ENCODE measurements at places on chromosomes 1 and 21.

DNA sequence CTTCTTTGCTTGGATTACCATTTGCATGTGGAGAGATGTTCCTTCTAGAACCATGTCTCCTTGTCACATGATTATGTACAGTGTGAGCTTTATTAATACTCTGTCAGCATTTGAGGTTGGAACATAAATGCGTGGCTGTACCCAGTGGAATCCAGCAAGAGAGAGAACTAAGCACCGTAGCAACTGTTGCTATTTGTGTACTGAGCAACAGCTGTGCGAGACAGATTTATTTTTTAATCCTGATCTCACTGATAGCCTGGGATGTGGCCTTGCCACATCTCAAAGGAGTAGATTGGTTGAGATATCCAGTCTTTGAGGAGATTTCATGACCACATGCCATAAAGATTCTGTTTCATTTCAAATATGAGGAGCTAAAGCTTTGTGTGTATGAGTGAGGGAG lies 43.4 kb downstream of the KIF1B start:
- peak; percentile 52 for DNase-seq

DNA sequence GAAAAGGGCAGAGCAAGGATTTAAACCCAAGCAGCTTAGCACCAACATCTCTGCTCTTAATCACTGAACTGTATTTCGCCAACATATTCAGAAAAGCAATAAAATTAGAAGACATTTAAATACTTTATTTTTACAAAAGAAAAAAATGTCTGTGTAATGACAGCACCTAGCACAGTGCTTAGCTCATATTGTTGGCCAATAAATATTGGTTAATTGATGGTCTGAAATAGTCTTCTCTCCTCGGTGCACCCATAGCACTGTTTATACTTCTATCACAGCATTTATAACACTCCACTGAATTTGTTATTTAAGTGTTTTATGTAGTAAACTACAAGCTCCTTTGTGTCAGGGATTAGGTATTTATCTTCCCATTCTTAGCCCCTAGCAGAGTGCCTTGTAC lies 70.9 kb upstream of the PLPPR4 start:
- no peak for DNase-seq

DNA sequence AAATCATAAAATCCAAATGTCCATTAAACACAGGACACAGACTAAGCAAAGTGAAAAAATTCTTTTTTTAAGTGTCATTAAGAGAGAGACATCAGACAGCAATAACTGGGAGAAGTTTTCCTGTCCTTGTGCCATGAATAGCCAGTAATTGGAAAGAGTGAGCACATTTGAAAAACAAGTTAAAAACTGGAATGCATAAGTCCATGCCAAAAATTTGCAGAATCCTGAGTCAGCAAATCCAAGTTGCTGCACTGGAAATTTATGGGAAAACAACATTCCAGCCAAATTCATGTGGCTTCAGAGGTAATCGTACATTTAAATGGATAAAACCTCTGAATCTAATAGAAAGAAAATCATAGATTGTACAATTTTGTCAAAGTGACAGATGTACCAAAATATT lies 291.4 kb downstream of the LRRC40 start:
- DNase-seq: peak; percentile 54

DNA sequence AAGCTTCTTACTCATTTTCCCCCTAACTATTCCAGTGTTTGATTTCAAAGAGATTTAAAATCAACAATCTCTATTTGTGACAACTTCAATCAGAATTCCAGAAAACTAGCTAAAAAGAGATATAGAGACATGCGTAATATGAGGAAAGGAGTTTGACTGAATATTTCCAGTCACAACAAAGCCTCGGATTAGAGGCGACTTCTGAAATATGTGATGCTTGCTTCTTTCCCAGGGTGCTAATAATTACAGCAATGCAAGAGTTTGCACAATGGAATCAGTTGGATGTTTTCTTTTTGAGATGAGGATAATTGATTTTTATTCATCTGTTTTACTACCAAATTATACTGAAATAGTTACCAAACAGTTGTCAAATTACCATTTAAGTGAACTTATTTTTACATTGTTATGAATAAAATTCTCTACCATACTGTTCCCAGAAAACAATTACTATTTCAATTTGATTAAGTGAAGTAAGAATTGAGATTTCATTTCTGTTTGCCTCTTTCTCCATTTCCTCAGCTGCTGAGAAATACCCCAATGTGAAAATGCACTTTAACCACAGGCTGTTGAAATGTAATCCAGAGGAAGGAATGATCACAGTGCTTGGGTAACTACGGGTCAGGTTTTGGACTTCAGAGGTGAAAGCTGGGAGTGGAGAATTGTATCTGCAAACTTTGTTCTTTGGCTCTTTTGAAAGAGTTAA lies 28.1 kb downstream of the KMO start:
- no peak for DNase-seq

- peak; percentile 29 for DNase-seq
Observed at GRCh38 chr1:151309811-151310323, 17.3 kb downstream of the PI4KB start.

DNA sequence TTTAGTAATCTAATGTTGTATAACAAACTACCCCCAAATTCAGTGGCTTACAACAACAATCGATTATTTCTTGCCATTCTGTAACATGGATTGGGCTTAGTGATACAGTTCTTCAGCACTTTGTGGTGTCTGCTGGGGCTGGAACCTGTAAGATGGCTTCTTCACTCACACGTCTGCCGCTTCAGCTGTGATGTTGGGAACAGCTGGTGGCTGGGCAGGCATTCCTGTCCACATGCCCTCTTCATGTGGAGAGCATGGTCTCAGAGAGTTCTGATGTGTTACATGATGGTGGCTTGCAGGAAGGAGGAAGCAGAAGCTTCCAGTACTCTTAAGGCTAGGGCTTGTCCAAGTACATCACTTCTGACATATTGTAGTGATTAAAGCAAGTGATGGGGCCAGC lies 276.9 kb downstream of the PTBP2 start:
- no peak for DNase-seq

GRCh38 chr1:205043866-205044265 lies 854 bp downstream of the CNTN2 start:
- no peak for DNase-seq

GRCh38 chr1:217876896-217877295 lies 245.8 kb downstream of the SPATA17 start:
- DNase-seq: no peak

GRCh38 chr1:176119549-176119948 lies 87.5 kb downstream of the COP1 start:
- DNase-seq: no peak

DNA sequence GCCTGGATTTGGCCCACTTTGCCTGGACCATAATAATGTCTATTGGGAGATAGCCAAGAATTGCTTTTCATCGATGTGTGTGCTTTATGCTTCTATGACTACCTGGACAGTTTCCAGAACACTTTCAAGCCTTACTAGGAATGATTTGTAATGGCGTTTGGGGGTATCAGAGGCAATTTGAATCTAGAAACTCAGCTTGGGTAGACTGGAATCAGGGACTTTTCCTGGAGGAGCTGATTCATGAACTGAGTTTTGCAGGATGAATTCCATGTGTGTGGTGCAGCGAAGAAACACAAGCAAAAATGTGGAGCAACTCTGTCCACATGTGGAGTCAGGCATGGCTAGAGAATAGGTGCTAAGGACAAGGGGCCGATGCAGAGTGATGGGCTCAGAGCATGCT lies 11.9 kb upstream of the TMEM61 start:
- no peak for DNase-seq

DNA sequence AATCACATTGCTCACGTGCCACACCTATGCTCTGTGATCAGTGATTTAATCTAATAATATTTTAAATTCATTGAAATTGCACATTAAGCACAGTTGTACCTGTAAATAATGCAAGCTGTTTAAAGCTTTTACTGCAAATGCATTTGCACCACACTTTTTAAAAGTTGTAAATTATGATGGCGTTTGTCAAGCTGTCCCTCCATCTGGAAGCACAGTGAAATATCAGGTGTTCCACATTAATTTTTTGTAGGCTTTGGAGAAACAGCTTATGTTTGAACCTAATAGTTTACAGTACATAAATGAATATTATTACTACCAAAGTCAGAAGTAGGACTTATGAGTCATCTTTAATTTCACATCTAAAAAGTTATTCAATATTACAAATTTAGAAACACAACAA lies 3.0 kb upstream of the DPYD start:
- DNase-seq: no peak

DNA sequence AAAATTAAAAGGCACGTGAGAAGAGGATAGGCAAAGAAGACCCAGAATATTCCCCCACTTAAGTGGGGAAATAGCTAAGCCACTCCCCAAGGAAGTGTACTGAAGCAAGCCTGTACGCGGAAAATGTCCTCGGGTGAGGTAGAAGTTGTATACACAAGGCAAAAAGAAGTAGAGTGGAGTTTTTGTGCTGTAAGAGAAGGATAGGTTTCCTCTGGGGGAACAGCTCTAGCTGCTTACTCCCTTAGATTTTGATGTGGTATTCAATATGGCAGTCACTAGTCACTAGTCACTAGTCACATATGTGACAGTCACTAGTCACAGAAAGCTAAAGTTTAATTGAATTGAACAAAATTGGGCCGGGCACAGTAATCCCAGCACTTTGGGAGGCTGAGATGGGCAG lies 7.6 kb downstream of the TXNIP start:
- DNase-seq: no peak

DNA sequence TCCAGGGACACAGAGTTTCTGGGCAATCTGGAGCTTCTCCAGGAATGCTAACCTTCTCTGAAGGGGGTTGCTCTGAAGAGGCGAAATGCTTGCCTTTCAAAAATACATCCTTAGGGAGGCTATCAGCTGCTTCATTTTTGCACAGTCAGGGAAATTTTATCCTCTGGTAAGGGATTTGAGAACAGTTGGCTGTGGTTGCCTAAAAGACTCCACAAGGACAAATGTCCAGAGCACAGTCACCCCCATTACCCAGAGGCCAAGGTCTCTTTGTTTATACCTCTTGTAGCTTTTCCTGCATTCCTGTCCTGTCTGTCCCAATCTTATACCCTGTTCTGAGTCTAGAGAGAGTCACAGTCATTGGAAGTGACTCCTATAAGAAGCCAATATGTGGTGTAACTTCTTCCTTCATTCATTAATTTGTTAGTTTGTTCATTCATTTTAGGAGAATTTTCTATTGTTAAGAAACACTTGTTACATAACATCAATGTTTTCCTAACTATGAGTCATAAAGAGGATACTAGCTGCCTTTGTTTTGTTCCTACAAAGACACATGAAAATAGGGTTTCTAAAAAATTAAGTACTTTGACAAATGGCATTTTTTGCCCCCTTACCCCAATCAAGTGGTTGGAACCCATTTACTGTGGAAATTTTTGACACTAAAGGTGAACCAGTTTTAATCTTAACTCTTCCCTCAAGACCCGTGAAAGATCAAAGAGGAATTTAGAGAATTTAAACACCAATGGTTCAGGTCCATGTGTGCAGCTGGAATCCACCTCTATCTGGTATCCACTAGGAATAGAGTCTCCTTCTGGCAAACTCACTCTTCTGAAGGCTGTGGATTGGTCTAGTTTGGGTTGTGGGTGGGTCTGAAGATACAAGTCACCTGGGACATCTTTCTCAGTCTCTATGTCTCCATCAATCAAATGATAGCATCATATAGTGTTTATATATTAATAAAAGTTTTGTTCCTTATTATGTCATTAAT lies 47.1 kb downstream of the GPR88 start:
- DNase-seq: peak; percentile 64

- peak; percentile 38 for DNase-seq
Observed at GRCh38 chr21:20729376-20729775, 268.8 kb upstream of the NCAM2 start.

DNA sequence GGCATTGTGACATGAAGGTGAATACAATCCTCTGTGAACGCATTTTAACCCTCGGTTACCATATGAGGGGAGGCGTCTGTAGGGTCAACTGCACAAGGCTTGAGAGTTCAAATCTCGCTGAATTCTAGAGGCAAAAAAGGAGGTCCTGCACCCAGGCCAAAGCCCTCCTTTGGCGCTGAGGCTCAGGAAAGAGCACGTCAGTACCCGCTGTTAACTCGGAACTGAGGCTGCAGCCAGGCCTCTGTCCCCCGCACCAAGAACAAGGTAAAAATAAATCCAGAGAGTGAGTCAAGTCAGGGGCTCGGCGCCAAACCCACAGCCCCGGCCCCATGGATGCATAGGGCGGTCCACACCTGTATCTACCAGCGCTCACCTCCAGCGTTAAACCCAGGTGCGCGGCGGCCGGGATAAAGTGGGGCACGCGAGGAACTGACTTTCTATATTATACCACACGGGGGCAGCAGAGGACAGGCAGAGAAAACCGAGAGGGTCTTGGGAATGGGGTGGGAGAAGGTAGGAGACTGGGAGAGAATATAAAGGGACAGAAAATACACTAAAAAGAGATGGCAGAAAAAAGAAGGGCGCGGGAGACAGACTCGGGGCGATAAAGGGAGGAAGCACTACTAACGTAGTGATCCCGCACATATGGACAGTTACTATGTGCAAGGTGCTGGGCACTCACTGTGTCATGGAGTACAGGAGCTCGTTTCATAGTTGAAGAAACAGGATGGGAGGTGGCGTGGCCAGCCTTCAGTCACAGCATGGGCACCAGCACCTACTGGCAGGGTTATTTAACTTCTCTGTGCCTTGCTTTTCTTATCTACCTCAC lies 54.9 kb downstream of the DMRTA2 start:
- DNase-seq: no peak

DNA sequence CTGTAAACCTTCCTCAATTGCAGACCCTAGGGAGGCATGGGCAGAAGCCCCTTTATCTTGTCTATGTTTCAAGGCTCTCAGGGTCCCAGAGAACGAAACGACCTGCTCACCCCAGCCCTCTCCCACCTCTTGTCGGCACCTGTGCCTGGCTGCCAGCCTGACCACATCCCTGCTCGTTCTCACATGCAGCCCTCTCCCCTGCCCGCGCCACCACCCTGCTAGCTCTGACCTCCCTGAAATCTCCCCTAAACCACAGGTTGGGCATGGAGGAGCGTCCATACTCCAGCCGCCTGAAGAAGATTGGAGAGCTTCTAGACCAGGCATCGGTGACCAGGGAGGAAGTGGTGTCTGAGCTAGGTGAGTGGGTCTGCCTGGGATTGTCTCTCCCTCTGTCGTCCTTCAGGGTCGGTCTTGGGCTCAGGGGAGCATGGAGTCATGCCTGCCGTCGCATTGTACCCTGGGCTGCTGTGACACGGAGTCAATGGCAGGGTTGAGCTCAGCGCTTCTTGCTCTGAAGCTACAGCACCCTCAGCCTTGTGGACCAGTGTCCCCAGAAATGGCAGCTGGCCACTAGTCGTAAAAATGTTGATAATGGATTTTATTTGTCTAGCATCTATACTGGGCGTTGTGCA lies 3.6 kb downstream of the ADPRS start:
- no peak for DNase-seq

- no peak for DNase-seq
Observed at GRCh38 chr1:110262846-110263631, 52.9 kb downstream of the KCNC4 start.

GRCh38 chr1:46800742-46801141 lies 1.9 kb downstream of the CYP4B1 start:
- no peak for DNase-seq

- DNase-seq: no peak
Observed at GRCh38 chr1:154710106-154710505, 102.1 kb upstream of the ADAR start.

DNA sequence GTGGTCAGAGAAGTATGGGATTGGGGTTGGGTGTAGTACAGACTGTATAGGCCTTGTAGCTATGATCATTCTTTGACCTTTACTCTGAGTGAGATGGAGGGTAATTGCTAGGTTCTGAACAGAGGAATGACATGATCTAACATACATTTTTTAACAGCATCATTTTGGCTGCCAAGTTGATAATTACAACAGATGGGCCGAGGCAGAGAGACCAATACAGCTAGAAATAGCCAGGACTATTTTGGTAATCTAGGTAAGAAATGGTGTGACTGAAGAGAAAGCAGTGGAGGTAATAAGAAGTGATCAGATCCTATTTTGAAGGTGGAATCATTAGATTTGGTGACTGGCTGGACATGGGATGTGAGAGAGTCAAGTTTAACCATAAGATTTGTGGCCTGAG lies 43.5 kb downstream of the RPAP2 start:
- no peak for DNase-seq
